Keratinocyte (primary cell): ENCODE measurements at places on chromosomes 11 and 22.

DNA sequence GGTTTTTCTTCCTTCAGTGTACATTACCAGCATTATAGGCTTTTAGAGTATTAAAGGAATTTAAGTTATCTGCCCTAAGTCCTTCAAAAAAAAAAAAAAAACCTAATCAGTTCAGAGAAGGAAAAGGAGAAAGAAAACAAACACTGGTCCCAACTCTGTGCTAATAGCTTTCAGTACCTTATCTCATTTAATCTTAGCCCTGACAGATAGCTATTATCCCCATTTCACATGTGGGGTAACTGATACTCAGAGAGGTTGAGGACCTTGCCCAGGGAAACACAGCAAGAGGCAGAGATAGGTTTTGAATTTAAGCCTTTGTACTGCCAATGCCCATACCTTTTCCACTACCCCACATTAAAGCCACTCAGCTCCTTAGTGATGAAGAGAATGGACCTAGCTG is 43.4 kb downstream of the FAT3 start:
- no peak overlapping the region for H3K4me3 ChIP-seq
- no peak for DNase-seq
- peaks cover 8% of the 10 kb centered on the region for H3K4me1 ChIP-seq
- H3K27me3 ChIP-seq = no peaks in the 10 kb centered on the region
- H3K27ac ChIP-seq = no peak overlapping the region

DNA sequence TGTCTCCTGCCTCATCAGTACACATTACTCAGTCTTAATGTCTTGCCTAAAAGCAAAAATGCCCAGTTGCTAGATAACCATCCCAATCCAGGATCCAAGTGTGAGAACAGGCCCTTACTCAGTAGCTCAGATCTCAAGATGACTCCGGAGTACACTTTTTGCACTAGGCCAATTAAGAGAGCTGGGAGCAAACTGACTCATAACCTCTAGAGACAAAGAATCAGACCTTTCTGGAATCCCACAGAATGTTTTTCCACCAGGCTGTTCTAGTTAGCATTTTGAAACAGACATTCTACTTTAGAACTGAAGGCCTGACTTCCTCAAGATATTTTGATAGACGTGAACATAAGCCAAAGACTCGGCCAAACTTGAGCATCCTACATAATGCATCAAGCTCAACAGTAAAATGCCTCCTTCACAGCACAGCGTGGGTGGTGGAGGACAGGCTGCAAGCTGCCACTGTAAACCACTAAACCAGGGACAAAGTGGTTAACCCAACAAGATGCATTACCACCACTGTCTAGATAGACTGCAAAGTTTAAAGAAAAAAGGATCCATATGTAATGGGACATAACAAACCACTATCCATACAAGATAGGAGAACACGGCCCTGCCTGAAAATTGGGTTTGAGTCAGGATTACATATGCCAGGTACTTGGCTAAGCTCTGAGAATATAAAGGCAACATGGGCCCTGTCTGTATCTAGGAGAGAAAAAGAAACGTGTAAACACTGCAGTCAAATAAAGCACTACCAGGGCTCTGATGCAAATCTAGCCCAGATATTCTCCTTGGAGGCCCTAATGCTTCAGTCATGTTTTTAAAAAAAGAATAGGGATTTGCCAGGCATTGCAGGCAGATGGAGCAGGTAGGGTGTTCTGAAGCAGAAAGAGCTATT is 48.3 kb downstream of the MYH9 start:
- peaks cover 72% of the 10 kb centered on the region for H3K4me1 ChIP-seq
- H3K36me3 ChIP-seq = peaks cover 87% of the 10 kb centered on the region
- H3K27me3 ChIP-seq = no peaks in the 10 kb centered on the region

DNA sequence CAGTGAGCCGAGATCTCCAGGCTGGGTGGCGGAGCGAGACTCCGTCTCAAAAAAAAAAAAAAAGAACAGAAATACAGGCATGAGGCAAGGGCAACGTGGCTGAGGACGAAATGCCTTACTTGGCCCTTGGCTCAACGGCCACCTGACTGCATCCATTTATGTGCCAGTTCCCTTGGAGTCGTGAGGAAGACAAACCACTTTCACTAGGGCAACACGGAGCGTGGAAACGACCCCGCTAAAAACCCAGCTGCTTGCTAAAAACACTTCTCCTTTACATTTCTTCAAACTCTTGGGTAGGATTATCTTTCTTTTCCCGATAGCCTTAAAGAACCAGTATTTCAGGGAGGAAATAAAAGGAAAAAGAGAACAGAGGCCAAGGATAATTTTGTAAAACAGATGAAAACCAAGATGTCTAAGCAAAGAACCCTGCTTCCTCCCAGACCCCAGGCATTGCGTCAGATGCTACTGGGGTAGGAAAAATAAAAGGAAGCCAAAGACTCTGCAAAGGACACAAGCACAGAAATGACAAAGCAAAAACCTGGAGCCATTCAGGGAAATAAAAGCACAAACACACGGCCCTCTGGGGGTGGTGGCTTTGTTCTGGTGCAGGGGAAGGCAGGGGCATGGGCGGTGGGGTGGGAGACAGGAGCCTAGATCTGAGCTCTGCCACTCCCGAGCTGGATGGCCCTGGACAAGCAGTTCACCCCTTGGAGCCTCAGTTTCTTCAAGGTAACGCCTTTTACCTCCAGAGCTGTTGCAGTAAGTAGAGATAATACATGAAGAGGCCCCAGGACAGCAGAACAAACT is 37.0 kb downstream of the PC start:
- no peaks in the 10 kb centered on the region for H3K36me3 ChIP-seq
- no peak overlapping the region for H3K27ac ChIP-seq
- H3K27me3 ChIP-seq = no peaks in the 10 kb centered on the region
- H3K4me1 ChIP-seq = no peaks in the 10 kb centered on the region
- H3K4me3 ChIP-seq = no peak overlapping the region
- DNase-seq = no peak

GRCh38 chr22:29157759-29158535 is 47.7 kb upstream of the EMID1 start:
- H3K27ac ChIP-seq = no peak overlapping the region
- H3K36me3 ChIP-seq = no peaks in the 10 kb centered on the region
- H3K4me1 ChIP-seq = no peaks in the 10 kb centered on the region
- H3K4me3 ChIP-seq = no peak overlapping the region
- no peak for DNase-seq

DNA sequence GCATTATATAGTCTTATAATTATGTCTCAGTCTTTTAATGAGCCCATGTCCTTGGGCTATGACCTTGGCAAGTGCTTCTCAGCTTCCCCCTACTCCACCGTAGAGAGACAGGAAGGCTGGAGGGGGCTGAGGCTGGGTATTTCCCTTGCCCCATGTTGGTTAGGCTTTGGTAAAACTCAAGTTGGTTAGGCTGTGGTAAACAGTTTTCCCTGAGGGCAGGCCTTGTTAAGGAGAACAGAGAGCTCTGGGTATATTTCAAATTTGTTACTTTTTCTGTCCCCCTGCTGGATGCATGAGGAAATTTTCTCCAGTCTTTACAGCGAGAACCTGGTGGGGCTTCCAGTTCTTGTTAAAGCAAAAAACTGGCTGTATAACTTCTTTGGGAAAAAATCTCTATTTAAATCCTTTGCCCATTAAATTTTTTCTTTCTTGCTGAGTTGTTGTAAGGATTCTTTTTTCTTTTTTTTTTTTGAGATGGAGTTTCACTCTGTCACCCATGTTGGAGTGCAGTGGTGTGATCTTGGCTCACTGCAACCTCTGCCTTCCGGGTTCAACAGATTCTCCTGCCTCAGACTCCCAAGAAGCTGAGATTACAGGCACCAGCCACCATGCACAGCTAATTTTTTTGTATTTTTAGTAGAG is 12.2 kb upstream of the DCHS1 start:
- H3K4me1 ChIP-seq = no peaks in the 10 kb centered on the region
- peaks cover 2% of the 10 kb centered on the region for H3K27me3 ChIP-seq
- H3K36me3 ChIP-seq = no peaks in the 10 kb centered on the region
- DNase-seq = no peak
- no peak overlapping the region for H3K4me3 ChIP-seq
- H3K27ac ChIP-seq = no peak overlapping the region

GRCh38 chr22:40040927-40041326 is 46.2 kb downstream of the FAM83F start:
- H3K4me3 ChIP-seq = no peak overlapping the region
- H3K4me1 ChIP-seq = peaks cover 33% of the 10 kb centered on the region
- no peaks in the 10 kb centered on the region for H3K27me3 ChIP-seq
- DNase-seq = no peak
- H3K36me3 ChIP-seq = no peaks in the 10 kb centered on the region
- no peak overlapping the region for H3K27ac ChIP-seq

- H3K27me3 ChIP-seq = no peaks in the 10 kb centered on the region
- H3K27ac ChIP-seq = no peak overlapping the region
- H3K36me3 ChIP-seq = no peaks in the 10 kb centered on the region
- H3K4me3 ChIP-seq = no peak overlapping the region
Observed at GRCh38 chr11:130650456-130651030, 202.1 kb downstream of the ADAMTS15 start.

DNA sequence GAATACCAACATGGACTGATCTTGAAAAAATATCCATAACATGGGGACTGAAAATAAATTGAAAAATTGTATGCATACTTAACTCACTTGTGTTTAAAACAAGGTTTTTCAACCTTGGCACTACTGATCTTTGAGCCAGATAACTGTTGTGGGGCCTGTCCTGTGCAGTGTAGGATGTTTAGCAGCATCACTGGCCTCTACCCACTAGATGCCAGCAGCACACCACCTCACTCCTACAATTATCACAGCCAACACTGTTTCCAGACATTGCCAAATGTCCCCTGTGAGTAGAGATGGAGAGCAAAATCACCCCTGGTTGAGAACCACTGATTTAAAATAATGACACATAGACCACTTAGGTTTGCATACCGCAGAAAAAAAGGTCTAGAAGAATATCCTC is 45.0 kb upstream of the SLC1A2 start:
- H3K27ac ChIP-seq = no peak overlapping the region
- no peaks in the 10 kb centered on the region for H3K4me1 ChIP-seq
- H3K4me3 ChIP-seq = no peak overlapping the region

DNA sequence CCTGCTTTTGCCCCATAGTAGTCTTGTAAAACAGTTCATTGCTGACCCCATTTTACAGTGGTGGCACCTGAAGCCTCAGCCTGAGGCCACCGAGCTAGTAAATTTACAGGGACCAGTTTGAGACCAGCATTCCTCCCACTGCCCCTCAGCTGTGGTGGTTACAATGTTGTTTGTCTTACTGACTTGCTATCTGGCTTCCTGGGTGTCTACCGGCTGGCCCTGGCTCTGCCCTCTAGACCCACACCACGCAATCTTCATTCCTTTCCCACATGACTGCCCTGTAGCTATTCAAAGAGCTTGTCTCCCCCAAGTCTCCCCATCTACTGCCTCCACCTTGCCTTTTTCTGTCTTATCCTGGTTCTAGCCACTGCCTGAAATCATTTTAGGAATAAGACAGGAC is 20.8 kb downstream of the PIK3IP1 start:
- DNase-seq = no peak
- H3K4me3 ChIP-seq = no peak overlapping the region
- no peak overlapping the region for H3K27ac ChIP-seq
- peaks cover 56% of the 10 kb centered on the region for H3K36me3 ChIP-seq
- no peaks in the 10 kb centered on the region for H3K27me3 ChIP-seq

DNA sequence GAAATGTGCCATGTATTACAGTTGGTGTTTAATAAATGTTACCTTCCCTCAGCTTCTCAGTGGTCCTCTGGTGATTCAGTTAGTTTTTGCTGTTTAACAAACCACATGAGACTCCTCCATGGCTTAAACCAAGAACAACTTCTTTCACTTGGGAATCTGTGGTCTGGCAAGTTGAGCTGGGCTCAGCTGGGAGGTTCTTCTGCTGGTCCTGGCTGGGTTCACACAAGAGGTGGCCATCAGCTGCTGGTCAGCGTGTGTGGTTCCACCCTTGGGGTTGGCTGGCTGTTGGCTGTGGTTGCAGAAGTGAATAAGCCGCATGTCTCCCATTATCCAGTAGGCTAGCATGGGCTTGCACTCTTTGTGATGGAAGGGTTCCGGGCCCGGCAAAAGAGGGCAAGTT is 160.5 kb downstream of the MIAT start:
- H3K36me3 ChIP-seq = no peaks in the 10 kb centered on the region
- no peaks in the 10 kb centered on the region for H3K27me3 ChIP-seq
- H3K27ac ChIP-seq = no peak overlapping the region

GRCh38 chr22:40233886-40234285 is 56.2 kb downstream of the TNRC6B start:
- peaks cover 30% of the 10 kb centered on the region for H3K4me1 ChIP-seq
- peaks cover 3% of the 10 kb centered on the region for H3K36me3 ChIP-seq
- no peaks in the 10 kb centered on the region for H3K27me3 ChIP-seq

DNA sequence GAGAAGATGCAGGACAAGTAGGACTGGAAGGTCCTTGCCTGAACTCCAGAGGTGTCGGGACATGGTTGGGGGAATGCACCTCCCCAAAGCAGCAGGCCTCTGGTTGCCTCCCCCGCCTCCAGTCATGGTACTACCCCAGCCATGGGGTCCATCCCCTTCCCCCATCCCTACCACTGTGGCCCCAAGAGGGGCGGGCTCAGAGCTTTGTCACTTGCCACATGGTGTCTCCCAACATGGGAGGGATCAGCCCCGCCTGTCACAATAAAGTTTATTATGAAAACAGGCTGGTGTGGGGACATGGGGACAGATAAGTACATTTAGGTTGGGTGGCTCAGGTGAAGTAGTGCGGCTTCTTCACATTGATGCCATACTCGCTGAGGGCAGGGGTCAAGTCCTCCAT is 1.4 kb downstream of the TAF10 start:
- H3K27me3 ChIP-seq = no peaks in the 10 kb centered on the region
- peaks cover 36% of the 10 kb centered on the region for H3K36me3 ChIP-seq
- no peak for DNase-seq
- peaks cover 34% of the 10 kb centered on the region for H3K4me1 ChIP-seq
- peak overlapping the region; percentile 83 for H3K4me3 ChIP-seq

DNA sequence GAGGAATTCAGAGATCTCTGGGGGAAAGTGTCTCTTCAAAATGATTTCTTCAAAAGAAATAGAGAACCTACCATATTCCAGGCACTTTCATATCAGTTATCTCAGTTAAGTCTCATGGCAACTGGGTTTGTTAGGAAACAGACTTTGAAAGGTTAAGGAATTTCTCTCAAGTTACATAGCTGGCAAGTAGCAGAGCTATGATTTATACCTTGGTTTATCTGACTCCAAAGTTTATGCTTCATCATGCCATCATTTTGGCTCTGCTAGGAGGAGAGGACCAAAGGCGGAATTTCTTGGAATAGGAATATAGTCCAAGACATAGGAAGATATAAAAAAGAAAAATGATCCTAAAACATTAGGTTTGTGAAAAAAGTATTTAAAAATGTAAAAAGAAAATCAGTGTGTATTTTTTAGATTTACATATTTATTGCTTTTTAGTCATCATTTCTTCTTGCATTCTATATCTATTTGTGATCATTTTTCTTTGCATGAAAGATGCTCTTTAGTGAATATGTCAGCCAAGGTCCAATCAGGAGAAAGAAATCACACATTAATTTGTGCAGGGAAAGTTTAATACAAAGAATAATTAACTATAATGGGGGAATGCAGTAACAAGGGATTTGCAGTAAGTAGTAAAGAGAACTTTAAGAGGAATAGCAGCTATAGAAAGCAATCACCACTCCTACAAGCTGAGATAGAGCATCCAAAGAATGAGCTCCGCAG is 199.1 kb upstream of the ZBED5 start:
- H3K27ac ChIP-seq = no peak overlapping the region
- DNase-seq = no peak
- no peak overlapping the region for H3K4me3 ChIP-seq
- H3K27me3 ChIP-seq = peaks cover 7% of the 10 kb centered on the region
- no peaks in the 10 kb centered on the region for H3K36me3 ChIP-seq
